NCI-H2081 treated with DMSO at 0.1 percent for 48 hours (cell line): ENCODE measurements at places on chromosomes 4 and X.

GRCh38 chr4:186762361-186762760 lies 38.7 kb upstream of the FAT1 start:
- no peak for DNase-seq

GRCh38 chr4:89640620-89641366 lies 196.2 kb downstream of the SNCA start:
- DNase-seq: no peak

- DNase-seq: no peak
These were observed 133.8 kb downstream of the PDGFC start for GRCh38 chr4:156837625-156838345.

DNA sequence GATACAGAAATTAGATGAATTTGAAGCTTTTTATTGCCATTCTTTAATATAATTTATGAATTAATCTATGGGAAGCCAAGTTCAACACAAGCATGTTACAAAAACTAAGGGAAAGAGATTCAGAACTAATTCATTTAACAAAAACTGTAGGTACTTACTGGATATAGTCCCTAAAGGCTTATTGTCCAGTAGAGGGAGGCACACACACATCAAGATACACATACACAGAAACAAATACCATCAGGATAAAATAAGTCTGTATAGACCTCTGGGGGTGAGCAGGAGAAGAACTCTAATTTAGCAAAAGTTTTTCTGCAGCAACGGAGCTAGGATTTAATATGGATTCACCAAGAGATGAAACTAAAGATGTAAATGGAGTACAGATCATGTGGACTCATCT lies 83.0 kb upstream of the IL13RA1 start:
- DNase-seq: peak; percentile 44

- DNase-seq: no peak
These were observed 380.8 kb upstream of the ANXA10 start for GRCh38 chr4:167711517-167711916.

DNA sequence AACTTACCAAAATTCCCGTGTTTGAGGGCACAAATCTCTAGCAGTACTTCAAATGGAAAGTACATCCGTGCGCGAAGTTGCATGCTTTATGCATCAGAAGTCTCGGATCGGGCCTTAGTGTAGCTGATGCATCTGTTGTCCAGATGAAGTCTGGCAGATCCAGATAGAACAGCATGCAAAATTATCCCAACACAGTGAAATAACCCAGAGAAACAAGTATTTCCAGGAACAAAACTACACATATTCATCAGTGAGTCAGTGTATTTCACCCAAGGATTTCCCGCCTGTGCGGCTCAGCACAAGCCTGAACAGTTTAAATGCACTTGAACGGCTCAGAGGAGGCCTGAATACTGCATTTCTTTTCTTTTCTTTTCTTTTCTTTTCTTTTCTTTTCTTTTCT lies 27.4 kb upstream of the CLDN24 start:
- no peak for DNase-seq

DNA sequence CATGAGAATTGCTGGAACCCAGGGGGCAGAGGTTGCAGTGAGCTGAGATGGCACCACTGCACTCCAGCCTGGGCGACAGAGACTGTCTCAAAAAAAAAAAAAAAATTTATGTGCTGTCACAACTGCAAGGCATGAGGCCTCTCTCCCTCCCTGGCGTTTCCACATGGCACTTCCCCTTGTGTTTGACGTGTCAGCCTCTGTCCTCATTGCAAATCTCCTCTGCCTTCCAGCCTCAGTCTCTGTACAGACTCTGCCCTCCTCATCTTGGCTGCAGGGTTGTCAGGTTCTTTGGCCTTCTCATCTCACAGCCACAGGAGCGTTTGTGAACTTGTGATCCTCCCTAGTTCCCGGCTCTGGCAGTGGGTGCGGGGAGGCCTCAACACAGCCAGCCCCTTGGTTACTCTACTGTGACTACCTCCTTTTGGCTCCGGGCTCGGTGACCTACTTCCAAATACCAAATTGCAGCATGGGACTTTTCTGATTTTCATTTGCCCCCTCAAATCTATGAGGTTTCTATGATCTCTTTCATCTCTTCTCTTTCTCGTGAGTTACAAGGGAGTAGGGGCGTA lies 250.0 kb downstream of the CBR4 start:
- DNase-seq: no peak

GRCh38 chrX:110383414-110383813 lies 24.8 kb downstream of the RTL9 start:
- no peak for DNase-seq

GRCh38 chr4:159352609-159353008 lies 249.7 kb downstream of the RAPGEF2 start:
- no peak for DNase-seq

- no peak for DNase-seq
These were observed 15.8 kb downstream of the SSX5 start for GRCh38 chrX:48180811-48181210.

DNA sequence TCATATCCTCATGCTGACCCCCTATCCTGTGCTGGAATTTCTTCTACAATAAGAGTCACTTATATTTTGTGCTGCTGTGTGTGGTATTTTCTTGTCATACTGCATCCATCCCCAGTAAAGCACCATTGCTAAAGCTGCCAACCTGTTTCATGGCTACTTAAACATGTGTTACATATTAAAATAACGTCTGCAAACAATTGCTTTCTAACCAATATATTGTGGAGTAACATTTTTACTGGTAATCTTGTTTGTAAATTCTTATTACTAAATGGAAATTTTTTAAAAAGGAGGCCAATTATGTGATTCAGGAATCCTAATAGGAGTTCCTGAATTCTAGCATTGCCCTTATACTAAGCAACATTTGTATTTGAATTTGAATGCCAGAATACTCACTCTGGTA lies 160.3 kb upstream of the VEGFC start:
- no peak for DNase-seq
